ENCODE measurements at places on chromosomes 11 and 22.

GRCh38 chr22:28429711-28430110 is 249.9 kb downstream of the TTC28 start:
- no peak for DNase-seq

- no peak for DNase-seq
Measured at GRCh38 chr22:20645954-20646353, 128.0 kb upstream of the SERPIND1 start.

- DNase-seq = no peak
Measured at GRCh38 chr11:126879516-126879915, 121.1 kb downstream of the KIRREL3 start.

GRCh38 chr11:124935548-124936514 is at the start of gene HEPACAM:
TSS of gene HEPACAM (minus strand) at chr11:124936047. CDS start at chr11:124936006, 41 bp downstream.
- DNase-seq = no peak

- DNase-seq = no peak
Measured at GRCh38 chr22:22735695-22736611, 91.5 kb downstream of the GGTLC2 start.

DNA sequence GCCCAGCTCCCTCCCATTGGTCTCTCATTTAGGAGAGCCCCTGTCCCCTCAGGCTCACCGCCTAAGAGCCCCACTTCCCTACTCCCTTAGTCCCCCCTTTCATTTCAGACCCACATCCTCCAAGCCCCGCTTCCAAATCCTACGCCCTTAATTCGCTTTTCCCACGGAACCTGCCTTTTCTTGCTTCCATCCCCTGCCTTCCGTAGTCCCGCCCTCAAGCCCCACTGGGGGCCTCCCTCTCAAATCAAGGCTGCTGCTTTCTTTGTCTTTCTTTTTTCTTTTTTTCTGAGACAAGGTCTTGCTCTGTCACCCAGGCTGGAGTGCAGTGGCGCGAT is 396 bp downstream of the CCDC157 start:
- no peak for DNase-seq

- DNase-seq = no peak
Measured at GRCh38 chr11:113332638-113333329, 18.4 kb downstream of the TTC12 start.

- DNase-seq = no peak
Measured at GRCh38 chr22:21728270-21728669, 7.3 kb downstream of the YPEL1 start.

DNA sequence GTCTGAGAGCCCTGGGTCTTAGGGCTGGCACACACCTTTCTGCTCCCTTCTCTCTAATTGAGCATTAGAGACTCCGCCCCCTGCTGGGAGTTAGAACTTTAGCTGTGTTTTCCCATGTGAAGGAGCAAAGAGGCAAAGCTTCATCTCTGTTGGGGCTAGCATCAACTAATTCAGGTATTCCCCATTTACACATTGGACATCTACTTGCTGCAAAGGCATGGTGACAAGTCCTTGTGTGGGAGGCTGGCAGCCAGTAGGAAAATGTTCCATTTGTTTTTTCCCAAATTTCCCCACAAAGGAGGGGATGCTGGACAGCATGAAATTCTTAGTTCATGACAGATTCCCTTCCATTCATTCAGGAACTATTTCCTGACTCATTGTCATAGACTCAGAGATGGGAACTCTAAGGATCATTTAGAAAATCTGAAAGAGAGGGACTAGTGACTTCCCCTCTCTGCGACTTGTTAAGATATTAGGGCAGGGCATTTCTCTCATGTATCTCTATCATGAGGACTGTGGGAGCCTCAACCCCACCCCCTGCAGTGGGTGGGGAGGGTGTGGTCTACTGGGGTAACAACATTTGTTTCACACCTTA is 3.6 kb downstream of the CD44 start:
- DNase-seq = no peak

- no peak for DNase-seq
Measured at GRCh38 chr22:24095826-24096757, 85.0 kb downstream of the CABIN1 start.

DNA sequence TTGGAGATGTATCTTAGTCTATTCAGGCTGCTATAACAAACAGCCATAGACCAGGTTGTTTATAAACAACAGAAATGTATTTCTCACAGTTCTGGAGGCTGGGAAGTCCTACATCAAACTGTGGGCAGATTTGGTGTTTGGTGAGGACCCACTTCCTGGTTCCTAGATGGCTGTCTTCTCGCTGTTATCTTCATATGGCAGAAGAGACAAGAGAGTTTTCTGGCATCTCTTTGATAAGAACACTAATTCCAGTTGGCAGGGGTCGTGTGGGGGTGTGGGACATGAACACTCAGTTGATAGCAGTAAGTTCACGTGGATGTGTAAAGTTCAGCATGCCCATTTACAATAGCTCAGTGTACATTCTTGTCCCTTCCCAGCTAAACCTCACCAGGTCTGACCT is 41.3 kb upstream of the HMGXB4 start:
- no peak for DNase-seq

DNA sequence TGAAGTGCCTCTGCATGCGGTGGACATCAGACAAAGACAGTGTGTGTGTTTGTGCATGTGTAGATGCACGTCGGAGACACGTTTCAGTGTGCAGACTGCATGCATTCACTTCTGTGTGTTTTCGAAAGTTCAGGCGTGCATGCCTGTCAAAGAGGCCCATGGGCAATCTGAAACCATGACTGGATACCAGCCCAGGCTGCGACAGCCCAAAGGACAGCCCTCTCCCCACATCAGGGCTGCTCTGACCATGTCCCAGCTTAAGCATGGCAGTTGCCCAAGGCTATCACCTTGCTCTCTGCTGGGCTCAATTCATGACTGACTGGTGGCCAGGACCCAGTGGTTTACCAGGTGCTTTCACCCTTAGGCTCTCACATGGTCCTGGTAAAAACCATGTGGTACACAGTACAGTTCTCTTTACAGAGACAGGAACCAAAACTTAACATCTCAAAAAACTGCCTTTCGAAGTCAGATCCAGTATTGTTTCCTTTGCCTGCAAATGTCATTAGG is 423.7 kb upstream of the CADM1 start:
- no peak for DNase-seq

DNA sequence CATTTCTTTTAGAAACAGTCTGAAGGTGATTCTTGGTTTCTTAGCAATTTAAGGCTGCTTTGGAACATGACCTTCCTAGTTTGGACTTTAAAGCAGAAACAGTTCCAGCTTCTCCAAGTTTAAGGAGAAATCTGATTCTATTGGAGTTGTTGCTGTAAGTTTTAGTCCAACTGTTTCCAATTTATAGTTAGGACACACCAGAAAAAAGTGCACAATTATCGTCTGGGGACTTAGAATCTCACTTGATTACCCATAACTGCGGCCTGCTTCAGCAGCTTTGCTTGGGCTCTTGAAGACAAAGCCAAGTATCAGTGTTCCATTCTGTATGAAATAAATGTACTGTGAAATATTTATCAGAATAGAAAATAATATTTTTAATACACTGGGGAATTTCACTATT is 246.6 kb downstream of the TMEM135 start:
- no peak for DNase-seq

GRCh38 chr11:129075757-129076156 is 116.4 kb downstream of the ARHGAP32 start:
- no peak for DNase-seq

DNA sequence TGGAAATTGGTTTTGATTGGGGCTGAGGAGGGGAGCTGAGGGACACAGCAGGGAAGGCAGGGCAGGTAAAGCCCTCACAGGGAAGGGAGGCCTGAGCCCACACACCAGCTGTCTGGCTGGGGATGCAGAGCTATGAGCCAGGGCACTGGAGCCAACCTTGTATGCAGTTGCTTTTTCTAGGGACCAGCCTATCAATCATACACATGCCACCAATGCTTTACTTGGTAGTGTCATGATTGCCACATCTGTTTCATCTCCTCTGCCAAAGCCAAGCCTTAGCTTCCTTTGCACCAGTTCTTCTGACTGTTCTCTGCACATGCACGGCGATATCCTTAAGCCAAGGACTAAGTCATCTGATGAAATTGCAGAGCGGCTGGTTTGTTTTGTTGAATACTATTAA is 207.1 kb upstream of the PLET1 start:
- DNase-seq = no peak

- DNase-seq = no peak
Measured at GRCh38 chr22:46090631-46091201, 59.6 kb upstream of the PPARA start.

DNA sequence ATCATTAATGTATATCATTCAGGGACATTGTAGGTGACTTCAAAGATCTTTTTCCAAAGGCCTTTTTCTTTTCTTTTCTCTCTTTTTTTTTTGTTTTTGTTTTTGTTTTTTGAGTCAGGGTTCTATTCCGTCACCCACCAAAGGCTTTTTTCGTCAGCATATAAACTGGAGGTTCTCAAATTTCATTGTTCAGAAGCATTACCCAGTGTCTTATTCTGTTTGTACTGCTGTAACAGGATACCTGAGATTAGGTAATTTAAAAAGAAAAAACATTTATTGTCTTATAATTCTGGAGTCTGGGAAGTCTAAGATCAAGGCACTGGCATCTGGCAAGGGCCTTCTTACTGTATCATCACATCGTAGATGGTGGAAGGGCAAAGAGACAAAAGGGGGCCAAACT is 6.4 kb upstream of the SYT9 start:
- no peak for DNase-seq

DNA sequence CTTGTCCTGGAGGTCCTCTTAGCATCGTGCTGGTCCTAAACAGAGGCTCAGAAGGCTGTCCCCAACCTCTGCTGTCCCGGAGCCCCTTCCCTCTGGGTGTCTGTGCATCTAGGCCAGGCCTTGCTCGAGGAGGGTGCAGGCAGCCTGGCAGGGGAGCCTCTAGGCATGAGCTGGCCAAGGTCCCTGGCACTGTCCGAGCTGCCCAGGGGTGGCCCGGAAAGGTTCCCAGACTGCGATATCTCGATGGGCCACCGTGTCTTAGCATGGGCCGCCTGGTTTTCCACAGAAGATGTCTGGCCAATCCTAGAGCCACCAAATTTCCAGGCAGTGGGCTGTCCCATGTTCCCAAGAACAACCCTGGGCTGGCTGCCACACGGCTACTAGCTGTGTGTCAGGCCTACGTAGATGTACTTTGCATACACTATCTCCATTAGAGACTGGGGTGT is 24.6 kb upstream of the SMIM38 start:
- DNase-seq = no peak

DNA sequence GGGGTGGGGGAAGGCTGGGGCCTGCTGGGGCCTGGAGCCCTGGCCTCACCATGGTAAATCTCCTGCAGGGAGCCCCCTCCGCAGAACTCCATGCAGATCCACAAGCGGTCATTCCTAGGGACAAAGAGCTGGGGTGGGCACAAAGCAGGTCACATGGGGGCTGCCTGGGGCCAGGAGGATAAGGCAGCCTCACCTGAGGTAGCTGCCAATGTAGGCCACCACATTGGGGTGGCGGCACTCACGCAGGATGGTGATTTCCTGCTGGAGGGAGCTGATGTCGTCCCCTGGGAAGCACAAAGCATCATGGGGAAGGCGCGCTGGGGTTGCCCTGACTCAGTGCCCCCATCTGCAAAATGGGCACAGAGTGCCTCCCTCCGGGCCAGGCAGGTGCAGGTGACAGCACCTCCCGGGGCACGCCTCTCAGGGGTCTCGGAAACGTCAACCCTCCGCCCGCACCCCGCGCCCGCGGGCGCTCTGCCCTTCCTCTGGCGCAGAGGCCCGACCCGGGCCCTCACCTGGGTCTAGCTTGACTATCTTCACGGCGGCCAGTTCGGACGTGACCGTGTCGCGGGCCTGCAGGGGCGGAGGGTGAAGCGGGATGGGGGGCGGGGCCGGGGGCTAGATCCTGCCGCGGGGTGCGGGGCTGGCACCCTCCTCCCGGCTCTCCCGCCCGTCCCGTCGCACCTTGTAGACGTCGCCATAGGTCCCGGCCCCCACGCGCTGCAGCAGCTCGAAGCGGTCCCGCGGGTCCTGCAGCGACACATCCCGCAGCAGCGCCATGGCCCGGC is 450 bp downstream of the MAP4K2 start:
- DNase-seq = no peak

DNA sequence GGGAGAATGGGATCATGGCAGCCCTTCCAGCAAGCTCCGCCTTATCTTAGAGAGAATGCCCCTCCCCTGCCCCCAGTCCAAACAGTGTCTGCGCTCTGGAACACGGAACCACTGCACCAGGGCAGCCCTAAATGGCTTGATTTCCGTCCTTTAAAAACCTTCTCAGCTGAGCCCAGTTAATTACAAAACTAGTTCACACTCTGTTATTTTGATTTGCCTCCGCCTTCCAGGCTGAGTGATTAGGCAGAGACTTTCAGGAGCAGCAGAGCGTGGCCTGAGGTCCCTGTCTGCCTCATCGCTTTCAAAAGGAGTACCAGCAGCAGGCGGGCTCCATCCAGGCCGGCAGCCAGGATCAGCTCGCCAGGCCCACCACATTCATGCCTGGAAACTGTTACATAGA is 313.0 kb downstream of the BRD1 start:
- DNase-seq = no peak

GRCh38 chr11:73291781-73292524 is 16.1 kb upstream of the ARHGEF17 start:
- no peak for DNase-seq

DNA sequence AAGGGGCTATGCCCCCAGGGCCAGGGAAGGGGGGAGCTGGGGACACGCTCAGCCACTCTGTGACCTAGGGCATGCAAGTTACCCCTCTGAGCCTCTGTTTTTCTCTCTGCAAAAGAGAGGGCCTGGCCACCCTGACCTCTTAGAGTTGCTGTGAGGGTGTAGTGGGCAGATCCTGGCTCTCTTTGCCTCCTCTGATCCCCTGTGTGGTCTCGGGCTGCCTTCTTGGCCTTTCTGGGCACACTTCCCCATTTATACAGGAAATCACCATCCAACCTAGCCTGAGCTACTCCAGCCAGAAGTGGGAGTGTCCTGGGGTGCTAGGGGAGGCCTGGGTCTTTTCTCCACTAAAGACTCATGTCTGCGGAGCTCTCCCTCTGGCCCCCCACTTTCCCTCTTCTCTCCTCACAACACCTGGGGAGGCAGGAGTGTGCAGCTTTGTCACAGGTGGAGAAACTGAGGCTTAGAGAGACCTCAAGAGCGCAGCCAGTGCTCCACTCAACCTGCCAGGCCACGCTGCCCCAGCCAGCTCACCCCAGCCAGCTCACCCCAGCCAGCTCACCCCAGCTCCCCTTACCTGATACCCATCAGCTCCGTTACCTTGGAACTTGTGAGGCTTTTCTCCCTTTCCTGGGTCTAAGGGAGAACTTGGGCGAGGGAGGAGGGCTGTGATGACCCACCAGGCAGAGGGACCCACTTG is 1.4 kb downstream of the AIFM3 start:
- no peak for DNase-seq

DNA sequence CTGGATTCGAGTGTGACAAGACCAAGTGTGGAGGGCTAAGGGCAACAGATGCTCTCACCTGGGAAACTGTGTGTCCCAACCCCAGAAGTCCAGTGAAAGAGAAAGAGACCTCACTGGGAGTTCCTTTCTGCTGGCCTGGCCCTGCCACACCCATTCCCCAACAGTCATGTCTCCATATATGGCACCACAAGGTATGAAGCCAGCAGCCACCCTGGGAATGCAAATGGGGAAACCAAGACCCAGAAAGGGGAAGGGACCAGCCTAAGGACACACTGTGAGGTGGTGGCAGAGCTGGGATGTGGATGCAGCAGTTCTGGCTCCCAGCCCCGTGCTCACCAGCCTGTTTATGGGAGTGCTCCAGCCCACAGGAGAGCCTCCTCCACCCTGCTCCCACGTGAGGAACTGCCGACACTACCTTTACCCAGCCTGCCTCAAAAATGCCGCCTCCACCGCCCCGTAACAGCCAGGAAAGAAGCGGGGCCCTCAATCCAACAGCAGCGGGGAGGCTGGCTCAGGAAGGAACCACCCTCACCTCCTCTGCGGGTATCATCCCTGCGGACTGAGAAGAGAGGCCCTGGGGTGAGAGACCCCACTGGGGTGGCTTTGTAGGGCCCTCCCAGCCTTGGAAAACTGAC is 12.6 kb downstream of the LMO1 start:
- DNase-seq = no peak

GRCh38 chr22:31230871-31231621 is 18.9 kb downstream of the LIMK2 start:
- DNase-seq = no peak

Measured in SK-N-DZ (cell line).